ENCODE measurements at places on chromosomes 7 and 10.

- no peak for DNase-seq
Measured at GRCh38 chr10:86953747-86954680, 3.4 kb downstream of the MMRN2 start.

- no peak for DNase-seq
Measured at GRCh38 chr10:29681676-29682448, 47.1 kb upstream of the SVIL start.

DNA sequence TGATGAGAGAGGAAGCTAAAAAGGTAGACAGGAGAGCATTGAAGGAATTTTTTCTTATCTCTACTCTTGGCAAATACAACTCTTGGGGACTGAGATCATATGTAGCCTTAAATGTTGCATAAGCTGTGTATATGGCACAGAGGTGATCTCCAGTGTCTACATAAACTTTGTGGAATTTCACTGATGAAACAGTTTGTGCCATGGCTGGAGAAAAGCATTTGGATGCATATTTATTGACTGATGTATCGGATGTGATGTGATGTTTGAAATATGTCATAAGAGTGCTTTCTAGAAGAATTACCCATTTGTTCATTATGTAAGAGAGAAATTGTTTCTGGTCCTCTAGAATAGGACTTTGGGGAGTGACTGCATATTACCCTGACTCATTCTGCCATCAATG, 244.9 kb upstream of the LRRTM3 start:
- no peak for DNase-seq

- no peak for DNase-seq
Measured at GRCh38 chr10:61750943-61751471, 88.3 kb downstream of the CABCOCO1 start.

- DNase-seq = no peak
Measured at GRCh38 chr10:24449321-24449740, 240.4 kb downstream of the KIAA1217 start.

DNA sequence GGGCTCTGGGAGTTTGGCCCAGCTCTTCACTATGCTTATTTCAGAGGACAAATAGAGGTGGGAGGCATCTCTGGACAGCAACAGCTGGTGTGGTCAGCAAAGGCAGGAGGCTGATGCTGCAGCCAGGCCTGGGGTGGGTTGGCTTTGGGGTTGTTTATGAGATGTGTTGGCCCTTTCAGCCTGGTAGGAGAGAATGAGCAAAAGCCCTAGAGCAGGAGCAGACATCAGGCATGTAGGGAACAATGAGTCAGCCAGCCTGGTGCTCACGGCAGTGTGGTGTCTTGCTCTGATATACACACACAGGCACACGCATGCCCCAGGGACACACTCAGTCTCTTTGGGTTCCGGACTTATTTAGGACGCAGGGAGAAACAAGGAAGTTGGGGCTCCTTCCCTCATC, 157.1 kb downstream of the PRKCQ start:
- no peak for DNase-seq

- DNase-seq = no peak
Measured at GRCh38 chr10:81876253-81877077, 1.5 kb downstream of the NRG3 start.

DNA sequence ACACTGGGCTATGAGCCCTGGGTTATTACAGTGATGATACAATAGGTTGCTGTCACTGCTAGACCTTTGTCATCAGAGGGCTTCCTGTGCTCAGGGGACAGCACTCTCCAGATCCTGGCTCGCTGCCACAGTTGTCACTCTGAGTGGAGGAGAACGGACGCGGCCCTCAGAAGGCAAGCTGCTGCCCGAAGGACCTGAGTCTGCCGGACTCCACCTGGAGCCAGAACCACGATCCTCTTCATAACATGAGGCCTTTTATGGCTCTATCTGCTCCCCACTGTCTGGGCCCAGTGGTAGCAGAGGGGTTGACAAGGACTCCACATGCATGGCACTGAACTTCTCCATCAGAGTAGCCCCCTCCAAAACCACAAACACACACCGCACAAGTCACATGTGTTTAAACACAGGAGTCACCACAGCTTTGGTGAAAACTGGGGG, 94.7 kb upstream of the EFCAB10 start:
- no peak for DNase-seq

DNA sequence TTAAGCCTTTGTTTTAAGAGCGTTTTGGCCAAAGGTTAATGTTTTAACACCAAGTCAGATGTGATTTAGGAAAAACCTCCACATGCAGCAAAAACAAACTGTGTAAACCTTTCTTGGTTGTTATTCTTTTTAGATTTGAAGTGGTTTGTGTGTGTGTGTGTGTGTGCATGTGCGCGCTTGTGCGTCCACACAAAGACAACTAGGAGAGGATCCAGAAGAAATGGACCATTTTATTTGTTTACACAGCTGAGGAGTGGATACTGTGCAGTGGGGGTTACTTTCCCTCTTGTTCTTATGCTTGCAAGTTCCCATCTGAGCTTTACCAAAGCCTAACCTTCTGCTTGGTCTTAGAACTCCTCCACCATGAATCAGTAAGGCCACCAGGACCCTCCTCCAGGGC, 20.0 kb downstream of the TCF7L2 start:
- DNase-seq = no peak

DNA sequence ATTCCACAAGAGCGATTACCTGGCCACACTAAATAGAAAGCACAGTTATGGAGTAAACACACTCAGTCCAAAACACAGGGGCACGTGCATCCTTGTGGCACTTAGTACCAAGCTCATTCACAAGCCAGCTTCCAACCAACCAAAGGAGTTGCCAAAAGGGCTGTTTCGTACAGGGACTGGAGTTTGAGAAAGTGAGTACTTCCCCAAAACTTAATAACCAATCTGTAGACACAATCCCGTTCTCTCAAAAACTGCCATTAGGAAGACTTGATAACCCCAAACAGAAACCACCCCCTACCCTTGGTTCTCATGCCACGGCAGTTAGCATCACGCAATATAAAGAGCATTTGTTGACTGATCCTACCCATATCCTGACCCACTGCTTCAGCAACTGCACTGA, 166.2 kb upstream of the ASAH2 start:
- no peak for DNase-seq

DNA sequence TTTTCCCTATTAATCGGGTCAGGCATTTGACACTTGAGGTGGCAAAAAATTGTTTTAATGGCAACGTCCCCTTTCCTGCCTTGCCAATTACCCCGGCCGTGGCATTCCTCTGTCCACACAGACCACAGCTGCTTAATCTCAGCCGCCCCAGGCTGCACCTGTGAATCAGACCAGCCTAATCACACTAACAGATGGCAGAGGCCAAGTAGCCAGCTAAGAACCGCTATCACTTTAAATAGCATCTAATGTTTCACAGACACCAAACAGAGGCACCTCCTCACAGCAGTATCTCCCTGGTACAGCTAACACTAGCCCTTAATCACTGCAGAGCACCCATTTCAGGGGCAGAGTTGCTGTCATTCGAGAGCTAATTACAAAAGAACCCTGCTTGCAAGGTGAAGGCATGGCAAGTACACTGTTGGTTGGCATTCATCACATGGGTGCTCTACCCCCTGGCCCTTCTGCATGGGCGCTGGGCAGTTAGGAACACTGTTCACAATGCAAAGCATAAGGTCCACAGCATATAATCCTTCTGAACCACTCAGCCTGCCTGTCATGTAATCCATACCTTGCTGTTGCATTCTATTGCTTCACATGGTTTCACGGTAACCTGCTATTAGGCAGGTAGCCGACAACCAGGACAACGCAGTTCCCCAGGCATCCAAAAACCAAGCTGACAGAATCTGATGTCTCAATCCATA, 38.8 kb downstream of the FGFR2 start:
- no peak for DNase-seq

- DNase-seq = no peak
Measured at GRCh38 chr10:77282163-77282562, 355.4 kb downstream of the KCNMA1 start.

DNA sequence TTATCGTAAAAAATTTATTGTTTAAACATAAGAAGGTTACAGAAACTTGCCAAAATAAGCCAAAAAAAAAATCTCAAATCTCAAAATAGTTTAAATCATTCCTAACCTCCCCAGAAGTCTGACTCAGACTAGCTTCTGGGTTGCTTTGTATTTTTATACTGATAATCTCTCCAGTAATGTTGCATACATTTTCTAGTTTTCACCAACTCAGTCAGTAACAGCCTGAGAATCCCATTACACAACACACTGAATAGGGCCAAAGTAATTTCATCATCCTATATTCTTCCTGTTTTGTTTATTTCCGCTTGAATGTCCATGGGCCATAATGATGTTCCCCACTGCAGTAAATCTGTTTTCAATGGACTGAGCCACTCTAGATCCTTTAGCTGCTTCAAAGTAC, 478.5 kb downstream of the GPAM start:
- DNase-seq = no peak

GRCh38 chr10:88525371-88526069, 57.6 kb downstream of the RNLS start:
- DNase-seq = no peak

- no peak for DNase-seq
Measured at GRCh38 chr10:131636116-131636515, 264.7 kb upstream of the PPP2R2D start.

GRCh38 chr7:151541709-151542499, 22.2 kb upstream of the RHEB start:
- no peak for DNase-seq

- no peak for DNase-seq
Measured at GRCh38 chr10:33706746-33707145, 372.3 kb upstream of the NRP1 start.

DNA sequence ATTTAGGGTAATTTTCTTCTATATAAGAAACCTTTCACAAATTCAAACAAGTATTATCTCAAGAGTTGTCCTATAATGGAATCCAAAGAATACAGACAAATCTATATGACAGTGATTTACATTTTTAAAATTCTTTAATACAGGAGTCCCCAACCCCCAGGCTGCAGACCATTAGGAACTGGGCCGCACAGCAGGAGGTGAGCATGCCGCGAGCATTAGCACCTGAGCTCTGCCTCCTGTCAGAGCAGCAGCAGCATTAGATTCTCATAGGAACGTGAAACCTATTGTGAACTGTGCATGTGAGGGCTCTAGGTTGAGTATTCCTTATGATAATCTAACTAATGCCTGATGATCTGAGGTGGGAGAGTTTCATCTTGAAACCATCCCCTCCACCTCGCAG, 37.7 kb downstream of the SNX13 start:
- no peak for DNase-seq

DNA sequence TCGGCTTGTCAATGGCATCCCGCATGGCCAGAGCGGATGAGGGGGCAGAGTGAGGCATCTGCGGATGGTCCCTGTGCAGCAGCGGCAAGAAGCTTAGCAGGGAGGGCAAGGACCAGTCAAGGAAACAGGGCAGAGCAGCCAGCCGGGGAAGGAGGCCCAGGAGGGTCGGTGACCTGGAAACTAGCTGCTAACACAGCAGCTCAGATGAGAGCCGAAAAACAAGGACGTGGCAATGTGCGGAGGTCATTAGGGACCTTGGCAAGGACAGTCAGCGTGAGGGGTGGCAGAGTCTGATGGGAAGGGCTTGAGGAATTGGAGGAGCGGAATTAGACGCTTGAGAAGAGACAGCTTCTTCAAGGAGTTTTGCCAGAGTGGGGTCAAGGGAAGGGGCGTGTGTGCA, 20.1 kb upstream of the SH2B2 start:
- no peak for DNase-seq

- DNase-seq = no peak
Measured at GRCh38 chr7:16963044-16963443, 81.3 kb upstream of the AGR3 start.

DNA sequence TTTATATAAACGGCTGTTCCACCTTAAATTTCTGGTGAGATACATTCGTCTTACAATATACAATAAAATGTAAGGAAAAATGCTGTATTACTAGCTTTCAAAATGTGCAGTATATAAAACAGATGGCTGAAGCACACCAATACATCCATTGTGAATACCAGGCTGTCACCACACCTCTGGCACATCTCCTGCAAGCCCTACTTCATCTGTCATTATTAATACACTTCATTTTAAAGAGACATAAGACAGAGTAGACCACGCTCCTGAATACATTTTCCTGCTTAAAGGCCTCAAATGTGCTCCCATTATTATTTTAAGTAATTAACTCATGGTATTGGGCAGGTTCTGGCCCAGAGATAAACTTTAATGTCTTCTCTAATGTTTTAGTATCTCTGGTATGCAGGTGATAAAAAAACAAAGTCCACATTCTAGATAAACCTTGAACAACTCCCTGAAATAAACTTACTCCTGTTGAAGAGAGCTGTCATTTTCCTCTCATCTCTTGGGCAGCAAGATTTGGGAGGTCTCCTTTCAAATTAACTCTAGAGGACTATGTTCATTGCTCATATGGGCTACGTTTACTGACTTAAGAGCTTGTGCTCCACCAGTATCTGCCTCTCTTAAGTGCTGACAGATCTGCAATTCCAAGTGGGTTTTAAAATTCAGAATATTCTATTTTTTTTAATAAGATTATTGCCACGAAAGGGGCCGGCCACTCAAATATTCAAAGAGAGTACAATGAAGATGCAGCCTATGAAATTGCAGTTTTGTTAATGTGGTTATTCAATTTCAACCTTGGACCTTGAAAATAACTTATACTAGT, 396.5 kb upstream of the SEMA3D start:
- no peak for DNase-seq

DNA sequence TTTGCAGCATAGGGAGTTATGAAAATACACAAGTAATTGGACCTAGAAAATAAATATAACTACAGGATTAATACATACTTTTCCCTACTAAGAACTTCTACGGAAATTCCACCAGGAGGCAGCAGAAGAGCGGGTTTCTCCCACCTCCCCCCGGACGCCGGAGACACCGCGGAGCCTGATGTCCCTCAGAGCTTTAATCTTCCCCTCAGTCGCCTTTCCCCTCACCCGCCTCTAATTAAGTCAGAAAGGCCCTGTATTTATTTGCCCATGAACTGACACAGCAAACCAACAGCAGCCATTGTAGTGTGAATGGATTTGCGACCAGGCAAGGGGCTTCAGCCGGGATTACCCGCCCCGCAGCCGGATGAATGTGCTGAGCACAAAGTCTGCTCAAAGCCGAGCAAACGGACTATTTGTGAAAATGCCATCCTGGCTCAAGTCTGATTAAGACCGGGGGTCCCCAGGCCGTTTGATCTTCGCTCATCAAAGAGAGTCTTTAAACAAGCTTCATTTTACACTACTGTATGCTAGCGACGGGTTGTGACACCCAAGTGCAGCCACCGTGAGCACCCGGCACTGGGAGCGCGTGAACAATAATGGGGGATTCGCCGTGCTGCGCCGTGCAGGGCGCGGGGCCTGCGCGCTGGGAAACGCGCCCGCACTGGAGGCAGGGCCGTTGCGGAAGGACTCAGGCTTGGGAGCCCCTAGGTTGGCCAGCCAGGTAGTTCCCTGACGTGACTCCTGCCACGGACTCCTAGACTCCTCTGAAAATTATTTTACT, 5.6 kb upstream of the DKK1 start:
- DNase-seq = peak; percentile 1

Measured in SK-N-MC (cell line).